NCI-H446 treated with DMSO at 0.1 percent for 48 hours (cell line): ENCODE measurements at places on chromosomes 6 and 20.

DNA sequence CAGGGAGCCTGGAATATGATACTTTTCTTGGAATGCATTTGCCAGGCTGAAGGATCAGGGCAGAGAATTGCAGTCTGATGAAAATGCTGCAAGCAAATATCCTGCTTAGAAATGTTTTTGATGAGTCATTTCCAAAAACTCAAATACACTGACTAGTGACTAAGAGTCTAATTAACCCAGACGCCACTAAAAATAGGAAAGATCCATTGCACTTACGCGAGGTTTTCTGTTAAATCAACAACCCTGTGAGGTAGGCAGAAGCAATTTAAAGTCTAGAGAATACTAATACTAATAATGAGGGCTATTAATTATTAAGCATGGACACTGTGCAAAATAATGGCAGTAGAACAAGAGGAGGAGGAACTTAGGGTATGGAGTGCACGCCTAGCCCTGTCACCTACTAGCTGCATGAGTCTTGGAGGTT lies 130.1 kb upstream of the DOK5 start:
- DNase-seq: no peak

GRCh38 chr6:37799263-37799644 lies 20.3 kb upstream of the ZFAND3 start:
- DNase-seq: no peak

- no peak for DNase-seq
Measured at GRCh38 chr6:37725957-37726356, 28.3 kb upstream of the MDGA1 start.

GRCh38 chr20:1369970-1370369 lies 22.9 kb downstream of the FKBP1A start:
- DNase-seq: no peak

DNA sequence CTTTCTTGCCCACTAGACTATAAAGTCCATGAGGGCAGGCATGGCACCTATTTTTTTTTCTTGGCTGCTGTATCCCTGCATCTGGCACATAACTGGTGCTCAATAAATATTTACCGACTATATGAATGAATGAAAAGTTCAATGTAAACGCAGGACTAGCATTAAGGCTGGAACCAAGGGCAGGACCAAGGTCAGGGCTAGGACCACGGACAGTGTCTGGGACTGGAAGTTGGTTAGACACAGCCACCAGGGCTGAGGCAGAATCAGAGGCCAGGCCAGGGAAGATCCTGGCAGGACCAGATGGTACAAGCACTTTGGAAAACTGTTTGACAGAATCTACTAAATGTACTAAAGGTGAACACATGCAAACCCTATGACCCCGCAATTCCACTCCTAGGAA lies 3.7 kb downstream of the TNXB start:
- DNase-seq: no peak

- DNase-seq: no peak
Measured at GRCh38 chr6:31586599-31587281, 663 bp downstream of the LST1 start.

- DNase-seq: no peak
Measured at GRCh38 chr20:45998337-45998736, 10.4 kb upstream of the MMP9 start.

- no peak for DNase-seq
Measured at GRCh38 chr6:125009578-125009977, 47.3 kb downstream of the RNF217 start.

GRCh38 chr6:128558021-128558420 lies 37.6 kb upstream of the PTPRK start:
- DNase-seq: no peak
